ENCODE measurements at places on chromosomes 2 and 18.

DNA sequence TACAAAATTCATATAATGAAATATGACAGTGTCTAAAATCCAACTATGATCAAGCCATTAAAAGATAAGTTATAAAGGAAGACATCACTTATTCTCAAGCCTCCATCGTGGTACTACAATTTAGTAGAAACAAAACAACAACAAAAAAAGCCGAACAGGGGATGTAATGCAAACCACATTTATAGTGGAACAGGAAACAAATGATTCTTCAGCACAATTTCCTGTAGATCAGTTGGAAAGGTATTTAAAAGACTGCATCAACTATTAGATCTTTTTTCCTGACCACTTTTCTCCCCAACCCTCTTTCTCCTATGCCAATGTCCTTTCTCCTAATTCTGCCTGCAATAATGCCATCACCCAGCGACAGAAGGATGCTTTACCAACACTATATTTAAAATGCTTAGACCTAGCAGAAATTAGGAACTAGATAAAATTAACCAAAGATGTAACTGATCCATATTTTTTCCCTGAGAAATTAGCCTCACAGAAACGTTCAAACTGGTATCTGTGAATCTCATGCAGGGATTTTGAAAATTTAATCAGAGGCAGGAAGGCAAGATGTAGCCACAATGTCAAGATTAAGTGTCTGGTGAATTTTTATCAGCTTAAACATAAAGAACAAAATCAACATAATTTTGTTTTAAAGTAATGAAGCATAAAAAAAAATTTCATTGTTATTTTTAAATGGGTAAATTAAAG lies 271.4 kb downstream of the TCF4 start:
- no peak for DNase-seq

- no peak for DNase-seq
These were observed 28.4 kb downstream of the ARL4C start for GRCh38 chr2:234468503-234468902.

GRCh38 chr18:6219116-6219717 lies 195.5 kb downstream of the L3MBTL4 start:
- no peak for DNase-seq

GRCh38 chr18:8868779-8869415 lies 163.5 kb downstream of the MTCL1 start:
- no peak for DNase-seq

DNA sequence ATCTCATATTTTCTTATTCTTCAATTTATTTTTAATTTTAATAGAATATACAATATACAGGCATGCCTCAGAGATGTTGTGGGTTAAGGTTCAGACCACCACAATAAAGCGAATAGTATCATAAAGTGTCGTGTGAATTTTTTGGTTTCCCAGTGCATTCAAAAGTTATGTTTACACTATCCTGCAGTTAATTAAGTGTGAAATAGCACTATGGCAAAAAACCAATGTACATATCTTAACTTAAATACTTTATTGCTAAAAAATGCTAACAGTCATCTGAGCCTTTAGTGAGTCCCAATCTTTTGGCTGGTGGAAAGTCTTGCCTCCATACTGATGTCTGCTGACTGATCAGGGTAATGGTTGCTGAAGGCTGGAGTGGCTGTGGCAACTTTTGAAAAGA lies 637.6 kb downstream of the TDRD15 start:
- no peak for DNase-seq

DNA sequence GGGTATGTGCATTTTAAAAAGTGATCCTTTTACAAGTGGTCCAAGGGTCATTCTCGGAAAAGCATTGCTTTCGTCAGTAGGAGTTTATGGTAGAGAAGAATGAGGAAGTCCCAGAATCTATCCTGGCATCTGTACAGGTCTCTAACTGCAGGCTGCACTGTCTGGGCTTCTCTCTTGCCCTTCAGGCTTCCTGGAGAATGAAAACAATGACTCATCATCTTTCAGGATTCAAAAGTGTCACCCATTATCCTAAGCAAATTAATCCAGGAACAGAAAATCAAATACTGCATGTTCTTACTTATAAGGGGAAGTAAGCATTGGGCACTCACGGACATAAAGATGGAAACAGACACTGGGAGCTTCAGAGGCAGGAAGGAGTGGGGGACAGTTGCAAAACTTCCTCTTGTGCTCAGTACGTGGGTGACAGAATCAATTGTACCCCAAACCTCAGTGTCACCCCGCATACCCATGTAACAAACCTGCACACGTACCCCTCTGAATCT lies 60.2 kb upstream of the TXNDC2 start:
- no peak for DNase-seq

DNA sequence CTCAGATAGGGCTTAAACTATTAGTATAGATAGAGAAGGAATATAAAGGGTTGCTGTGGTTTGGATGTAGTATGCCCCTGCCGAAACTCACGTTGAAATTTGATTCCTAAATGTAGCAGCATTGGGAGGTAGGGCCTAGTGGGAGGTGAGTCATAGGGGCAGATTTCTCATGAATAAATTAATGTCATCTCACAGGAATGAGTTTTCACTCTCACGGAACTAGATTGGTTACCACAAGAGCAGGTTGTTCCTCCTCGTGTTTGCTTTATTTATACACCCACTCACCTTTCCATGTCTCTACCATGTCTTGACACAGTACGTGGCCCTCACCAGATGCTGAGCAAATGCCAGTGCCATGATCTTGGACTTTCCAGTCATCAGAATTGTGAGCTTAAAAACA lies 218.2 kb downstream of the RBM43 start:
- no peak for DNase-seq

GRCh38 chr2:150938527-150938926 lies 323.1 kb downstream of the RBM43 start:
- DNase-seq, result no peak

DNA sequence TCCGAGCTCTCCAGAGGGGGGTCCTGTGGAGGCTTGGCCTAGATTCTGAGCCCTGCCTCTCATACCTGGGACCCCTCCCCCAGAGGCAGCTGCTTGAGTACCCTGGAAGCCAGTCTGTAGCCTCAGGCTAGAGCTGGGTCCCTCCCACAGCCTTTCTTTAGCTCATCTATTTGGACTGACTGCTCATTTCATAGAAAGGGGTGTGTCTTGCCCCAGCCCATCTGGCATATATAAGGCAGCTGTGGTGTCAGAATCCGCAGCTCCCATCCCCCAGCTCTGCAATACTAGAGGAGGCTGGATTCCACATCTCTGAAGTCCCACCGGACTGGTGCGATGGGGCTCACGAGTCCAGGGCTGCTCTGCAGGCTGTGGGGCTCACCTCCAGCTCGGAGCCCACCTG lies 26.1 kb downstream of the MPHOSPH10 start:
- DNase-seq, result no peak

DNA sequence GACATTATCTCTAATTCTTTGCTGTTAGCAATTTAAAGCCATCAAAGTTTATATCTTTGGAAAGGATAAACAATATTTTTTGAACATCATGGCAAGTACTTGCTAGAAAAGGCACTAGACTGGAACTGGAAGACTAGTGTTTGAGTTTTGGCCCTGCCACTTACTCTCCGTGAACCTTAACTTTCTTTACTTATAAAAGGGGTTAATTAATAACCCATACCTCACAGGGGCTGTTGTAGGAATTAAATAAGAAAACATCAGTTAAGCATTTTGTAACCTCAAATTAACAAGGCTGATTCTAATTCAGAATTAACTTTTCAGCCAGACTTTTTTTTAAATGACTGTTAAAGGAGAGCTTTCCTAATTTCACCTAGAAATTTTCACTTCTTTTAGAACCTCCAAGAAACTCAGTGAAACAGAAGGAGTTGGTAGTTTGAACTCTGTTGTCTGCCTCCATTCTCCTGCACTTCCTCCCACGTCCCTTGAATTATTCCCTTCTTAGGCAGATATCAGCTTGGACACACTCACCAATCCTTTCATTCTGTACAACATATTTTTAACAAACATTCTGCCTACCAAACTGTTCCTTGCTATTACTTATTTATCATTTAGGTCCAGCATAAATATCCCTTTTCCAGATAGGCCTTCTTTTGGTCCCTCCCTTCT lies 79.5 kb downstream of the COX7A2L start:
- DNase-seq, result no peak

DNA sequence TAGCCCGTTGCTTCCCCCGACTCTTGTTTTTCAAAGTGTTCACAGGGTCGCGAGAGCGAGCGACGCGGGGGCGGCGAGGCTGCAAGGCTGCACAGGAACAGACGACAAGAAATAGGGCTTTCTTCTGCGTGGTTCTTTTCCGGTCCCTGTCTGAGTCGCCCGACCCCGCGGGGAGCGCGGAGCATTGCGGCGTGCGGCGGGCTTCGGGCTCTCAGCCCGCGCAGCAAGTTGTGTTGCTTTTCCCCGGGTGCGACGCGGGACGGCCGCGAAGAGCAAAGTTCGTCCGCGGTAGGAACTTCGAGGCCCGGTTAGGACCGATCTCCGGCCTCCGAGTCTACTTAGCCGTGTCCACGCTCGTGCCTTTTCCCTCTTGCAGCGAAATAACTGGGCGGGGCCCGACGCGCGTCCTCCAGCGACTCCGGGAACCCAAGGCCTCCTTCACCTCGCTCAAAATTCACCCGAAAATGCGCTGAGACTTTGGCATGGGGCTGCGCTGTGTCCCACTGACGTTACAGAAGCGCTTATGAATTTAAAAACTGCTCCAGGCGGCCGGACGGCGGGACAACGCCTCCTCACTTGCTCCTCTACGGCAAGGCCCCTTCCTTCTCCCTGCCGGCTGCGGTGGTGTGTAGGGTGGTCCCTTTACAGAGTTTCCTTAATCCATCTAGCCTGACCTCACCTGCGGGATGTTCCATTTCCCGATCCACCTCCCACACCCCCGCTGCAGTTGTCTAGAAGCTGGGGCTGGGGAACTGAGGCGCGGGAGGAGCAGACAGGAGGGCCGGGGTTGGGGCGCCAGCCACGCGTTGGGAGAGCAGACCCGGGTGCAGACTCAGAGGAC lies 1.5 kb upstream of the BCL2L11 start:
- no peak for DNase-seq

DNA sequence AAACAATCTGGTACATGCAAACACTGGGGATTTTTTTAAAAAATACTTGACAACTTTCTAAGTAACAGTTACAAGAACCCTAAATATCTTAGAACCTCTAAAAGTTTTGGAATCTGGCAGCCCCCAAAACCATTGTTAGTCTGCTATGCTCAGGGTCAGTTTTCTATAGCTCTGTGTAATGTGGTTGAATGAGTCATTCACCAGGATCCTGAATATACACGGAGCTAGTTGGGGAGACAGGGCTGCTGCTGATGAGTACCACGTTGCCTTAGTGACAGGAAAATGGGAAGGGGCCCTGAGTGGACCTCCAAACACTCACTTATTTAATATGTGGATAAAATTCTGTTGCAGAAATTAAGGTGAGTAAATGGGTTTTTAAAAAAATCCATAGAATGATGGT lies 36.9 kb upstream of the TANC1 start:
- no peak for DNase-seq

- no peak for DNase-seq
These were observed 45.2 kb downstream of the ST3GAL5 start for GRCh38 chr2:85843543-85843942.

- DNase-seq, result no peak
These were observed 86.1 kb upstream of the CTAGE1 start for GRCh38 chr18:22503803-22504202.

GRCh38 chr2:128327180-128327964 lies 8.7 kb upstream of the HS6ST1 start:
- DNase-seq, result no peak

- DNase-seq, result no peak
These were observed 95.3 kb downstream of the COPS8 start for GRCh38 chr2:237180987-237181386.

- DNase-seq, result no peak
These were observed 19.6 kb downstream of the EHBP1 start for GRCh38 chr2:62724886-62725711.

DNA sequence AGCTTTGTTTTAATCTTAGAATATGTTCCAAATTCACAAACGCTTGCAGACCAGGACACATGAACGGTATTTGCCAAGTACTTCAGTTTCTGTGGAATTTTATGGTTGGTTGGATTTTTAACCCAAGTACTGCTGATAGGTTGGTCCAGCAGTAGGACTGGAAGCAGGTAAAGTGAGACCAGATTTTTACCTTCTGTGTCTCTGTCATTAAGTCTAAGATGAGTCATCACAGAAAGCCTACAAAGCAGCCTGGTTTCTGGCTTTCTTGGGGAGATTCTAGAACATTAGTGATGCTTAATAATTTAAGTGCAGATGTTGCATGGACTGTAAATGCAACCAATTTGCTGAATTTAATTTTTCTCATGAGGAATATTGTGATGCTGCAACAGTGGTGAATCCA lies 100.5 kb downstream of the SCG2 start:
- no peak for DNase-seq

- no peak for DNase-seq
These were observed 3.2 kb upstream of the FAM98A start for GRCh38 chr2:33602201-33602830.

DNA sequence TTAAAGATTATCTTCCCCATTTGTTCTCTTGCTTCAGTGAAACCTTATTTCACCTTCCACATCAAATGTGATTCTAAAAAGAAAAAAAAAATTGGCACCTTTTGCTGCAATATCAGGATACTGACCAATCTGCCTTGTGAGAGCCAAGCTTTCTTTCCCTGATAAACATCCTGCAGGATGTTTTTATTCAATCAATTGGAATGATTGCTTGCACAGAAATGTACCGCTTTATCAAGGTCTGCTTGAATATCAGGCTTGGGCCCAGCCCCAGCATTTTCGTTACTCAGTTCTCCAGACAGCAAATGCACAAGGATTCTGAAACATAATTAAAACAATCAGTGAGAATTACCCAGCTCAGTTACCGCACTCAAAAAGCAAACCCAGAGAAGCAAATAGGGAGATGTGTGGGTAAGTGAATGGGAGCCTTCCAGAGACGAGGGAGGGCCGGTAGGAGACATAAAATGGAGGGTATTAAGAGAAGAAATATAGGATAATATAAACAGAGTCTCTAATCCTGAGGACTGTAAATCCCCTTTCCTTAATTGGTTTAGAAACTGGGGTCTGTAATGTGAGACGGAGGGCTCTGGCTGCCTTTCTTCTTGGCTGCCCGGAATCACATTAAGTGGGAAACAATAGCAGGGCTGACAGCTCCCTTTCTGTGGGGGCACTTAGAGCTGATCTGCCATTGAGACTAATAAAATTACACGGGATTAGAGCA lies 291.8 kb downstream of the ICOS start:
- DNase-seq, result no peak

All from stimulated activated CD8-positive, alpha-beta memory T cell treated with anti-CD3 and anti-CD28 coated beads, Interleukin-4, amount 100 ng/mL, for 1 hour (primary cell).